Natural killer cell (primary cell): ENCODE measurements at places on chromosomes 5 and 9. TPM values are rescaled to one million over a fixed set of nuclear protein-coding genes. Genes with fewer than 3 reads are reported as not detected.

The PRDM9 gene
- total RNA-seq, result not detected

- no peak for DNase-seq
- H3K36me3 ChIP-seq, result peaks cover 78% of the 10 kb centered on the region
- no peak overlapping the region for H3K27ac ChIP-seq
- H3K27me3 ChIP-seq, result no peaks in the 10 kb centered on the region
Observed at GRCh38 chr5:32383065-32383464, 61.5 kb downstream of the ZFR start.

DNA sequence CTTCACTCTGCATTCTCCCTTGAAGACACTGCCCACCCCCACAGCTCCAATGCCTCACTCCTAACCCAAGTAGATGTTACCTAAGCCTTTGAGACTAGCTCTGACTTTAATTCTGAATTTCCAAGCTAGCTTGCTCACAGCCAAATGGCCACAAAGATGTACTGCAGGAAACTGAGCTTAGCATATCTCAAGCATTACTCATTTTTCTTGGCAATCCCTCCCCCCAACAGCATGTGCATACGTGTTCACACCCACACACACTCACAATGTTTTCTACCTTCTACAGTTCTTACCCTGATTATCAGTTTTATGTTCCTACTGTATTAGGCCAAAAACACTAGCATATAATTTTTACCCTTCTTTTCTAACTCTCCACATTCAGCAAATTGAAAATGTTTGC lies 13.7 kb upstream of the GRIA1 start:
- H3K36me3 ChIP-seq, result no peaks in the 10 kb centered on the region
- no peak overlapping the region for H3K4me3 ChIP-seq
- no peaks in the 10 kb centered on the region for H3K27me3 ChIP-seq

DNA sequence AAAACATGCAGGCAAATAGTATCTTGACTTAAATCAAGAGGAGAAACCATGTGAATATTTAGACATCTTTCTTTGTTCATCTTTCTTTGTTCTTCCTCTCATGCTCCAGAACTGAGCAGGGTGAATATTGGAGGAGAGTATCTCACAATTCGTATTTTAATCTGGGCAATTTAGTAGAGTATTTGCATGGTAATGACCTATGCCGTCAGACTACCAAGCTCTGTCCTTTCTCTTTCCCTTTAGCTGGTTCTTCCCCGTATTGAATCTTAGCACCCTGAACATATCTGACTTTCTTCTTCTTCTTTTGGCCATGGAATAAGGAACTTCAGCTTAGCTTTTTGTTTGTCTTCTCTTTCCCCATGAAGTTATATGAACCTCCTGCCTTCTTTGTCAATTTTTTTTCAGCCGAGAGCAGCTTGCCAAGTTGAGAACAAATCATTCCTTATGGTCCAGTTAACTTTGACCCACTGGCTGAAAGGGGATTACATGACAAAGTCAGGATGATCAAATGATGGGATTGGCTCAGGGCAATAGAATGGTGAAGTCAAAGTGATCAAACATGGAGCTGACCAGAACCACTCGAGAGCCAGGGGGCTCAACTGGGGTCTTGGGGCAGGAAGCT lies 95.8 kb downstream of the DAPK1 start:
- H3K27ac ChIP-seq, result no peak overlapping the region
- no peaks in the 10 kb centered on the region for H3K4me1 ChIP-seq
- no peak for DNase-seq
- H3K36me3 ChIP-seq, result no peaks in the 10 kb centered on the region
- no peak overlapping the region for H3K4me3 ChIP-seq

DNA sequence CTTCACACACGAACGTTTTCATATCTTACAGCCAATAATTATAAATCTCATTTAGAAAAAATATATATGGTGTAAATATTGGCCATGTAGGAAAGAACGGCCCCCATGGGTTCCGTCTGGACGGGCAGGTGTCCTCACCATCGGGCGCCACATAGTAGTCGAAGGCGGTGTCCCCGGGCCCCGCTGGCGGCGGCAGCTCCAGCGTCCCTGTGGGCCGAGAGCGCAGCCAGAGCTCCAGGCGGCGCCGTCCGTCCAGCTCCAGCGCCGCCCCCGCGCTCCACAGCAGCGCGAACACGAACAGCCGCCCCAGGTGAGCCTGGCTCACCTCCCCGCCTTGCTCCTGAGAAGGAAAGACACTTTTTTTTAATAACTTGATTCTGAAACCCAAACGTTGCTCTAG lies 134.6 kb downstream of the DNAH5 start:
- H3K27ac ChIP-seq, result no peak overlapping the region
- H3K36me3 ChIP-seq, result no peaks in the 10 kb centered on the region
- no peak for DNase-seq
- no peaks in the 10 kb centered on the region for H3K27me3 ChIP-seq

- no peak overlapping the region for H3K4me3 ChIP-seq
- no peaks in the 10 kb centered on the region for H3K36me3 ChIP-seq
- no peaks in the 10 kb centered on the region for H3K4me1 ChIP-seq
- H3K27ac ChIP-seq, result no peak overlapping the region
Observed at GRCh38 chr9:133569121-133569785, 34.7 kb downstream of the ADAMTSL2 start.
